ENCODE measurements at places on chromosomes 1 and 21.
A peak's percentile ranks its signal among the peaks of the same experiment; 100 is the strongest.

DNA sequence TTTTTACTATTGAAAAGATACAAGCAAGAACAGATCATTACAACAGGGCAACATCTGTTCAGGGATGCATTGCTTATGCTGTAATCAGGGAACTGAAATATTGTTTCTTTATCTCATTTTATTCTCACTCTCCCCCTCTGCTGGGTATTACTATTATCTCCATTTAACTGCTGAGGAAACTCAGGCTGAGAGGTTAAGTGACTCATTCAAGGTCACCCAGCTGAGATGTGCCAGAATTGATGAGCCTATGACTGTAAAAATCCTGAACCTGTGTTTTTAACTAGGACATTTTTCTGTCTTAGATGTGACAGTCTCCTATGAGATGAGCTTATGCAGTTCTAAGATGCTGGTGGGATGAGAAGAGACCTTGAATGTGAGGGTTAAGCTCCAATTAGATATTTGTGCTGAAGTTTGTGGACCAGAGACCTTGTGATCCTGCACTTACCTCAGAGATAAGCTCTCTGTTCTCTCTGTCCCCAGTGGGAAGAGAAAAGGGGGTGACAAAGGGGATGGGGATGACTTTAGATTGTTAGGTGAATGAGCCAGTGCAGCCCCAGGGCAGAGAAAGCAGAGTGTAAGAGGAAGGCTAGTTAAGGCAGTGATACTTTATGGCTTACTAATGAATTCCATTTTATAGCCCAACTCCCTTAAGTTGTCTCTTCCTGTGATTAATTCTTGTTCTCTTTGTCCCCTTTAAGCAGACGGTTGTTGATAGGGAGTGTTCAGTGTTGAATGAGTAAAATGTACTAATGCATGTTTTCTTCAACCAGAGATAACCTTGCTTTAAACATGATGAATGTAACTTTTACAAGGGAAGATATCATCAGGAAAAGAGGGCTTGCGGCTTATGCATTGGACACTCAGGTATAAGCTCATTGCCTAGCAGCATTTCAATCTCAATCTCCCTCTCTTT, 111.4 kb downstream of the HLX start:
- DNase-seq, result no peak

DNA sequence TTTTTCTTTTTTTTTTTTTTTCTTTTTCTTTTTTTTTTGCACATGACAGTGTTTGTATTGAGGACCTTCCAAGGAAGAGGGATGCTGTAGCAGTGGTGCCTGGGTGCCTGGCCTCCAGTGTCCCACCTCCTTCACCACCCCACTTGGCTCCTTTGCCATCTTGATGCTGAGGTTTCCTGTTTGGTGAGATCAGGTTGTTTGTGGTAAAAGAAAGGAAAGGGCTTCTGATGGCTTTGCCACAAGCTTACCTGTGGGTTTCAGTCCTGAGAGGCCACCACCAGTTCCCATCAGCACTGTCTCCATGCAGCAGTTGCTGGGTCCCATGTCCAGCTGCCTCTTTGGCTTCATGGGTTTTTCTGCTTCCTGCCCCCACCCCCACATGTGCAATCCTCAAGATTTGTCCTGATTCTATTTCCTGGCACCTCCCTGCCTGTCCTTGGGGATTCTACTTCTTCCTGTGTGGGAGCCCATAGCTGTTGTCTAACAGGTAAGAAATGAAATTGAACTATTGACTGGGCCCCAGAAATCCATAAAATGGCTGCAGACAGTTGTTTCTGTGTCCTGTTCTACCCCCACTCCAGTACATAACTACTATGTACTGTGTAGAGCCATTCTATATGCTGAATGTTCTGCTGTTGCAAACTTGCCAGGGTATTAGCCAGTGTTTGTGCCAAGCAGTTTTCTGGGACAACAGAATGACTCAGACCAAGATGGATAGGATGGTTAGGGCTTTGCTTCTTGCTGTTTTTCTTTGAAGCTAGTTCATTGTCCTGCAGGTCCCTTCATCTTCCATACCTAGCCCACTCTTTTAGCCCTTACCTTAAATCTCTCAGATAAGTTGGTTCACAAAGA, 4.2 kb upstream of the CCDC28B start:
- no peak for DNase-seq

GRCh38 chr1:241074507-241074906, 282.5 kb downstream of the RGS7 start:
- DNase-seq, result no peak

DNA sequence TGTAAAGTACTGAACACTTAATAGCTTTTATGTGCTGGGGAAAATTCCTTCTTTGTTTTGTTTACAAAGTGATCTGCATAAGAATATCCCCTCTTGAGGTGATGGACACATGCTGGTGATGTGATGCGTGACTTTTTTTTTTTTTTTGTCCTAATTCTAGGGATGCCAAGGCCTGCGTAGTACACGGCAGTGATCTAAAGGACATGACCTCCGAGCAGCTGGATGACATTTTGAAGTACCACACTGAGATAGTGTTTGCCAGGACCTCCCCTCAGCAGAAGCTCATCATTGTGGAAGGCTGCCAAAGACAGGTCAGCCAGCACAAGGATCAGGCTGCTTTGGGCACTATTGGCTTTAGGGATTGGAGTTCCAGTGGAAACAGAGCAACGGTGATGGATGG, 24.7 kb downstream of the ATP1A1 start:
- DNase-seq, result no peak

DNA sequence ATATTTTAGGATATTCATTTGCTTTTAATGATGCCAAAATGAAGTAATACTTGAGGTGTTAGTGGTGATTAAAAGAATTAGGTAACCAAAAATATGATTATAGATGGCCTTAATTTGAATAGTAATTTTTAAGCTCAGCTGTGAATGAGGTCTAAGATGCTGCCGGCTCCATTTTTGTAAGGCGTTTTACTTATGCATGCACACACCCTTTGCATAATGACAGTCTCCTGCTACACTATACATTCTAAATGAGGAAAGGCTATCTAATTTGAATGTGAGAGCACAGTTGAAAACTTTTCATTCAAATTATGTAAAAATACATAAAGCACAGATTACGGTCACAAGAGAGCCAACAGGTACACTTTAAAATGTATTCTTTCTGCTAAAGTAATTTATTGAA, 41.6 kb downstream of the RGS21 start:
- DNase-seq, result no peak

GRCh38 chr1:18532390-18533170, 51.9 kb downstream of the KLHDC7A start:
- no peak for DNase-seq

- DNase-seq, result no peak
These were observed 26.5 kb downstream of the SSBP3 start for GRCh38 chr1:54379555-54380289.

DNA sequence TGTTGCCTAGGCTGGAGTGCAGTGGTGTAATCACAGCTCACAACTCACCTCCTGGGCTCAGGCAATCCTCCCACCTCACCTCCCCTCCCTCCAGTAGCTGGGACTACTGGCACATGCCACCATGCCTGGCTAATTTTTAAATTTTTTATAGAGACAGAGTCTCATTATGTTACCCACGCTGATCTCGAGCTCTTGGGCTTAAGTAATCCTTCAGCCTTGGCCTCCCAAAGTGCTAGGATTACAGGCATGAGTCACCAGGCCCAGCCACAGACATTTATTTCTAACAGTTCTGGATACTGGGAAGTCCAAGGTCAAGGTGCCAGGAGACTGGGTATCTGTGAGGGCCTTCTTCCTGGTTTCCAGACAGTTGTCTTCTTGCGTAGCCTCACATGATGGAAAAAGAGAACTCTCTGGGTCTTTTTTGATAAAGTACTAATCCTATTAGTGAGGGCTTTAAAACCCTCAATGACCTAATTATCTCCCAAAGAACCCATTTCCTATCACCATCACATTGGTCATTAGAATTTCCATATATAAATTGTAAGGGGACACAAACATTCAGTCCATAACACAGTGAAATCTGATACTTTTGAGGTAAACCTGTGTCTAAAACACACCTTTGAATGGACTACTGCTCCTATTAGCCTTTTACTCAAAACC, 67.9 kb downstream of the PHACTR4 start:
- peak; percentile 50 for DNase-seq

- peak; percentile 8 for DNase-seq
These were observed 497.1 kb downstream of the PTPRC start for GRCh38 chr1:199135901-199136300.

- peak; percentile 87 for DNase-seq
These were observed at the start of gene GJC2 for GRCh38 chr1:228149406-228150119. Gene GJC2 (plus strand): TSS chr1:228149930. CDS start chr1:228157759, 7,829 bp downstream.

DNA sequence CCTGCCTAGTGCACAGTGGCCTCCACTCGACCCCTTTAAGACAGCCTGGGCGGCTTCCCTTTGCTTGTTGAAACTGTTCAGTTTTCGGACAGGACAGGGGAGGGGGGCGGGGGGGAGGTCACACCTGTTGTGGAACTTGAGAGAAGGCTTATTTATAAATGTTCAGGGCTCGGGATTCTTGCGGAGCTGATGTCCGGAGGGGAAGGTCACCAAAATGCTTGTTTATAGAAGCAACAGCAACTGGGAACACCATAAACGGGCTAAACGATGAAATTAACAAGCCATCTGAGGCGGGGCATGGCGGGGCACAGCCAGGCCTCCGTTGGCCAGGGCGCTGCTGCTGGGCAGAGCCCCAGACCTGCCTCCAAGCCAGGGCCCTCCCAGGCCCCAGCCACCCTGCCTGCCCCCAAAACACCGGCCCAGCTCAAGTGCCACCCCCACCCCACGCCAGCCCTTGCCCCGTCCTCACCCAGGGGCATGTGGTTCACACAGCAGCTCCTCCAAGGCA, 59.8 kb upstream of the CASZ1 start:
- DNase-seq, result no peak

DNA sequence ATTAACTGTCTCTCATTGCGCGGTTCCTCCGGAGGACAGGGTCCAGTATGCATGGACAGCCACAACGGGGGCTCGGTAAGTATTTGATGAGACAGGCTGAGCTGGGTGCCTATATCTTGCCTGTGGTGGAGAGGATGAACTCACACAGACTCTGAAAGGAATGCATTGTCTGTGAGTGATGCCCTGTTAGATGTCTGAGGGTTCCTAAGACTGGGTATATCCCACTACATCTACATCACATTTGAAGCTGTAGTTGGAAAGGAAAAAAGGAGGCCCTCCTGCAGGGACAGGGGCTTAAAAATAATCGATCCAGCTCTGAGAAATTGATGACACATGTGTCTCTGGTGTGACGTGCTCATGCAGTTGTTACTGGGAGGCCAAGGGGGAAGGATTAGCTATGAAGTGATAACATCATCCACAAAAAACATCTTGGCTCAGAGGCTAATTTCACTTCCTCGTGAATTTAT, 1.9 kb downstream of the ADARB1 start:
- DNase-seq, result peak; percentile 47

- DNase-seq, result no peak
These were observed 42.8 kb upstream of the JAK1 start for GRCh38 chr1:65009176-65009575.

- DNase-seq, result no peak
These were observed 22.0 kb downstream of the COL6A1 start for GRCh38 chr21:46003575-46004007.

GRCh38 chr1:155975375-155976061, 2.8 kb downstream of the ARHGEF2 start:
- DNase-seq, result no peak

DNA sequence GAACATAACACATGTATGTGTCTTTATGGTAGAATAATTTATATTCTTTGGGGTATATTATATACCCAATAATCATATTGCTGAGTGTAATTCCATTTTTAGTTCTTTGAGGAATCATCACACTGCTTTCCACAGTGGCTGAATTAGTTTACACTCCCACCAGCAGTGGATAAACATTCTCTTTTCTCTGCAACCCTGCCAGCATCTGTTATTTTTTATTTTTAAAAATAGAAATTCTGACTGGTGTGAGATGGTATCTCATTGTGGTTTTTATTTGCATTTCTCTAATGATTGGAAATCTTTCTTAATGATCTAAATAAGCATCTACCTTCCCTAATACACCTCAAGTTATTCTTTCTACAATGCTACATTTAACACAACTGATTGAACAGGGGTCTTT, 346.2 kb upstream of the LYPLAL1 start:
- no peak for DNase-seq

GRCh38 chr21:18646116-18646515, 242.5 kb upstream of the TMPRSS15 start:
- no peak for DNase-seq

GRCh38 chr1:17245816-17246325, 3.0 kb upstream of the PADI3 start:
- DNase-seq, result no peak

GRCh38 chr1:5430911-5431697, 561.1 kb downstream of the NPHP4 start:
- no peak for DNase-seq

DNA sequence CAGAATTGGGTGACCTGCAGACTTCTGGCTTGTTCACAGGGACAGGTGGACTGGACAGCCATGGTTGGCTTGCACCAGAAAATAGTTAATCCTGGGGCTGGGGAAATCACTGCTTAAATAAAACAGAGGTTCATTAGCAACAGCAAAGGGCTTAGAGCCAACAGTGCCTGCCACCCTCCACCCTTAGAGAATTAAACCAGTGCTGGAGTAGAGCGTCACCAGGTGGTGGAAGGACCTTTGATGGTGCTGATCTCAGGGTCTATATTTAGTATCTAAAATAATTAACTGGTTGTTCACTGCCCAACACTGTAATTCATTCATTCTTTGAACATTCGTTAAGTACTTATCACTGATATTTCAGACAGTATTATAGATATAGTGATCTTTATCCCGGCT, 34.7 kb upstream of the PDE9A start:
- no peak for DNase-seq

DNA sequence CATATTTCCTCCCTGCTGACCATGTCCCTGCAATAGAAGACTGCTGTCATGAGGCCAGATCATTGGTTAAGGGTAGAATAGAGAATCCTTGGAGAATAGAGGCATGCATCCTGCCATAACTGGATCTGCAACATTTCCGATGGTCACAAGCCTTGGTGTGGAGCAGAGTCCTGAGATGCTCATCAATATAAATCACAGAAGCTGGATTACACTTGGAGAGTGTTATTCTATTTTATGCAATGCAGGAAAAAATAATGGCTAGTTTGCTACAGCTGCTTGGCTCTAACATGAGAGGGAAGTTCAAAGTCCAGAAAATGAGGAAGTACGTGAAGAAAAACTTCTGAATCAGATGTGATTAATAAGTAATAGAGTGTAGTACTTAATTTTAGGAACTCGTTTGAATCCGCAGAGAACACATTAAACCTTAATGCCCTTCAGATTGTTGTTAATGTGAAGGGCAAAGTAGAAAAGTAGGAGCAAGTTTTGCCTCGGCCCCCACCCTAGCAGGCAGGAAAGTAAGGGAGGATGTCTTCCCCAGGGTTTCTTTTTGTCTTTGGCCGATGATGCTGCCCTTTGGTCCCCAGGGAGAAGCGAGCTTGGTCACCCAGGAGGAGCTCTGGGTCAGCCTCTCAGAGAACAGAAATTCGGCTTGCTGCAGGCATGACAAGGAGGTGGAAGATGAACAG, 59.5 kb downstream of the KCNK1 start:
- no peak for DNase-seq

- no peak for DNase-seq
These were observed 468.8 kb downstream of the CAMTA1 start for GRCh38 chr1:7253988-7254587.

- no peak for DNase-seq
These were observed 19.2 kb upstream of the XPR1 start for GRCh38 chr1:180612632-180613031.
